ENCODE measurements at places on chromosomes 16 and 17.

DNA sequence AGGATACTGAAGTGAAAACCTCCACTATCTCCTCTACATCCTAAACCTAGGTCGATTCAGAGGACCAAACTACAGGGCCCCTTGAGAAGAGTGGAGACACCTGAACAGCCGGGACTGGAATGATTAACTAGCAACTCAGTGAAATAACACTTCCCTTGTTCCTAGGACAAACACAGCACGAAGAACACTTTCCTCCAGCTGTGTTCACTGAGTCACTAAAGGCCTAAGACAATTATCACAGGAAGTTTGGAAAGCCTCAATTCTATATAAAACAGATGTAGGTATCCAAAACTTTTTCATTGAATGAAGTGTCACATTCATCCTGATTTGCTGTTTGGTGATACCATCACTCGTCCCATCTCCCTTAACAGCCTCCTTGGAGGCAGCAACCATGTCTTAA is 15.5 kb upstream of the CUEDC1 start:
- DNase-seq = no peak
- no peak overlapping the region for H3K4me3 ChIP-seq
- H3K36me3 ChIP-seq = peaks cover 37% of the 10 kb centered on the region

- H3K27ac ChIP-seq = peak overlapping the region; percentile 82
- peak overlapping the region; percentile 91 for H3K4me3 ChIP-seq
- H3K4me1 ChIP-seq = peaks cover 16% of the 10 kb centered on the region
- DNase-seq = no peak
These were observed 825 bp downstream of the RPTOR start for GRCh38 chr17:80545499-80545826.

DNA sequence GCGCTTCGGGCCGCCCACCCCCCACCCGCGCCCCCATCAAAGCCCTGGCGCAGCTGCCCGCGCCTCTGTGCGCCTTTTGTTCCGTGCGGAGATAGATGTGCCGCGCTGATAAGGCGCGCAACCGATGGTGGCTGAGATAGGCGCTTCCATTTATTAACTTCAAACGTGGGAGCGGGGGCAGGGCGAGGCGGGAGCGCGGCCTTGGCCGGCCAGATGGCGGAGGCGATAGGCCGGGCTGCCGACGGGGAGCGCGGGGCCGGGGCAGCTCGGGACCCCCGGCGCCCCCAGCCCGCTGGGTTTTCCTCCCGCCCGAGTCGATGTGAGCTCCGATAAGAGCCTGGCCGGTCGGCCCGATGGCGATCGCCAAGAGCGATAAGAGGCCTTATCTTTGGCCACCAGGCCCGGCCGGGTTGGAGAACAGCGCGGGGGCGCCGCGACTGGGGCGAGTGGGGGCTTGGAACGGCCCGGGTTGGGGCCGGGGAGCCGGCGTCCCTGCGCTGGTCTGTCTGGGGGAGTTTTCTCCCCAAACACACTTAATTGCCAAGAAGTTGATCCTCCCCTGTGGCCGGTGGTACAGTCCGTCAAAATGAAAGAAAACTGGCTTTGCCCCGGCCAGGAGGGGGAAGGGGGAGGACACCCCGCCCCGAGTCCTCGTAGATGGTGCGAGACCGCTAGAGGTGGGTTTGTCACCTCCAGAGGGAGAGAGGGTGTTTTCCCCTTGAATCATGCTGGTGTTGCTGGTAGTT is 2.7 kb downstream of the ZFPM1 start:
- H3K27me3 ChIP-seq = no peaks in the 10 kb centered on the region
- no peaks in the 10 kb centered on the region for H3K36me3 ChIP-seq
- peaks cover 7% of the 10 kb centered on the region for H3K4me1 ChIP-seq
- H3K4me3 ChIP-seq = peak overlapping the region; percentile 84
- peak overlapping the region; percentile 42 for H3K27ac ChIP-seq
- no peak for DNase-seq

DNA sequence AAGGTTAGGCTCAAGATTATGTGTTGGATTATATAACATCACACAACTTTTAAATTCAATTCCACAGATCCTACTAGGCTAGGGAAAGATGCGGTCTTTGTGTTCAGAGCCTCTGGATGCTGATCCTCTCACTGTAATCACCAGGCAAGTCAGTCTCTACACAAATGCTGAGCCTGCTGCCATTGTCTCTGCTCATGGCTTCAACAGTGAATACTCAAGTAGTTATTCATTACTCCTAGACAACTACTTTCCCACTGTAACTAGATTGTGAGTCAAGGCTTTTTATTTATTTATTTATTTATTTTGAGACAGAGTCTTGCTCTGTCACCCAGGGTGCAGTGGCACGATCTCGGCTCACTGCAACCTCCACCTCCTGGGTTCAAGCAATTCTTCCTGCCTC is 15.8 kb upstream of the NDUFAB1 start:
- H3K27me3 ChIP-seq = no peaks in the 10 kb centered on the region
- no peak for DNase-seq
- H3K4me1 ChIP-seq = no peaks in the 10 kb centered on the region
- no peak overlapping the region for H3K4me3 ChIP-seq
- H3K27ac ChIP-seq = no peak overlapping the region

GRCh38 chr16:73199214-73199613 is 151.3 kb upstream of the ZFHX3 start:
- no peaks in the 10 kb centered on the region for H3K27me3 ChIP-seq
- H3K4me3 ChIP-seq = no peak overlapping the region
- no peaks in the 10 kb centered on the region for H3K4me1 ChIP-seq
- no peaks in the 10 kb centered on the region for H3K36me3 ChIP-seq

GRCh38 chr16:1097800-1098199 is 1.8 kb upstream of the C1QTNF8 start:
- no peaks in the 10 kb centered on the region for H3K27me3 ChIP-seq
- DNase-seq = peak; percentile 89
- H3K4me3 ChIP-seq = peak overlapping the region; percentile 46
- no peaks in the 10 kb centered on the region for H3K36me3 ChIP-seq
- H3K27ac ChIP-seq = peak overlapping the region; percentile 95
- H3K4me1 ChIP-seq = peaks cover 39% of the 10 kb centered on the region

DNA sequence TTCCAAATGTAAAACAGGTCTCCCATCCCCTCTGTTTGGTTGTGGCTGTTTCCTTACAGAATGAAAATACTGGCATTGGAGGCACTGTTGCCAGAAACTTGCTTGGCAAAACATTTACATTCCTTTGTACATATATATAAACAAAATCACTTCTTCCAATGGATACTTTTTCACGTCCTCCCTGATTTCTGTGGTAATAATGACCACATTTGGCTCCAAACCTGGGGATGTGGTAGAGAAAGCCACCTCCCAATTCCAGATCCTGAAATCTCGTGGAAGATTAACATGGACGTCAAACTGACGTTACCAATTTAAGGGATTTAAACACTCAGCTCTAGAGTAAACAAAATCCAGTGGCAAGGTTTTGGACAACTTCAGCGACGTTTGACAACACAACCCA is 370.8 kb upstream of the ZFHX3 start:
- H3K4me3 ChIP-seq = no peak overlapping the region
- no peak for DNase-seq
- H3K27me3 ChIP-seq = no peaks in the 10 kb centered on the region
- no peak overlapping the region for H3K27ac ChIP-seq

- peaks cover 11% of the 10 kb centered on the region for H3K4me1 ChIP-seq
- peak overlapping the region; percentile 34 for H3K4me3 ChIP-seq
- no peak overlapping the region for H3K27ac ChIP-seq
- H3K27me3 ChIP-seq = peaks cover 7% of the 10 kb centered on the region
These were observed 14.6 kb downstream of the ALOX12B start for GRCh38 chr17:8072729-8073461.

DNA sequence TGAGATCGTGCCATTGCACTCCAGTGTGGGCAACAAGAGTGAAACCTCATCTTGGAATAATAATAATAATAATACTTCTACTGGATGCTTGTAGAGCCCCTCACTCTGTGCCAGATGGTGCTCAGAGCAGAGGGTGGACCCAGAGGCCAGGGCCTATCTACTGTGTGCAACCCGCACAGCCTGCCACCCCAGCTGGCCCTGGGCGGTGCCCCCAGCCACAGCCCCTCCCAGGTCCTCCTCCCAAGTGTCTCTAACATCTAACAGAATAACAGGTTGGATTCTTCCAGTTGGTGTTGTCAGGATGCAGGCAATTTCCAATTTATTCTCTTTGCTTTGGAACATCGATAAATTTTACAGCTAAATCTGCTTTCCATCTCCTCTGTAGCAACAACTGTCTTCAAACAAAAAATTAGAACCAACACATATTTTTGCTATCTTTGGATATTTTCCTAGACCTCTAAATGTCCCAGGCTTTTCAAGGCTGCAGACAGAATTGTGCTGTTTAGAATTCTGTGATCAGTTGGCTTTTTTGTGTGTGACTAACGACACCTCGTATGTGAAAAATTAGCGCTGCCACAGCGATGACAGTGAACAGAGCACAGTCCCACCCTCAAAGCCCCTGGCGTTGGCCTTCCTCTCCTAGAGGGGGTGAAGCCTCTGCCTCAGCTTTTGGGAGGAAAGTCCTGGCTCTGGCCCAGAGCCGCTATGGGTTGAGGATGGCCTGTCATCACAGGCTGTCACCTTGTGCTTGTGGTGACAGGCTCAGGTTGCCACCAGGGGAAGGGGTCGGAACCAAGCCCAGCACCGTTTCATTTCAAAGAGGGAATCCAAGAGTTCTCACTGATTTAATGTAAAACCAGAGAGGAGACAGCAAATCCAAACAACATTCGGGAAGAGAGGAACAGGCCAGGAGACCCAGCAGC is 7.6 kb upstream of the EVPL start:
- H3K27me3 ChIP-seq = no peaks in the 10 kb centered on the region
- H3K27ac ChIP-seq = no peak overlapping the region
- H3K4me1 ChIP-seq = no peaks in the 10 kb centered on the region
- no peak overlapping the region for H3K4me3 ChIP-seq
- peaks cover 17% of the 10 kb centered on the region for H3K36me3 ChIP-seq

DNA sequence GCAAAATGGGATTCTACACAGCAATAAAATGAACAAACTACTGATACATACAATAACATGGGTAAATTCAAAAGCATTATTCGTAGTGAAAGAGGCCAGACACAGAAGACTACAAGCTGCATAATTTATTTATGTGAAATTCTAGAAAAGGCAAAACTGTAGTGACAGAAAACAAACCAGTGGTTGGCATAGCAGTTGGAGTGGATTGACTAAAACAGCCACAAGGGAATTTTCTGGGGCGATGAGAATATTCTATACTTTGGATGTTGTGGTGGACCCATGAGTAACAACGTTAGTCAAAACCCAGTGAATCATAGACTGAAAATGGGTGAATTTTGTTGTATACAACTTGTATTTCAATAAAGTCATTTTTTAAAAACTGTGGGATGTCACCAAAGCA is 63.2 kb upstream of the RPL38 start:
- H3K4me3 ChIP-seq = no peak overlapping the region

- no peaks in the 10 kb centered on the region for H3K27me3 ChIP-seq
- no peaks in the 10 kb centered on the region for H3K36me3 ChIP-seq
- no peak overlapping the region for H3K4me3 ChIP-seq
- H3K4me1 ChIP-seq = no peaks in the 10 kb centered on the region
These were observed 153.6 kb downstream of the ABCA8 start for GRCh38 chr17:68801335-68802247.

- H3K27ac ChIP-seq = peak within 1 kb of the TSS; percentile 100
- peak; percentile 70 for DNase-seq
- peaks cover 6% of the 10 kb centered on the region for H3K4me1 ChIP-seq
These were observed at the start of gene SUMO2 for GRCh38 chr17:75182569-75183436. SUMO2 (minus strand) TSS chr17:75182959; CDS start chr17:75182834, 125 bp downstream.

DNA sequence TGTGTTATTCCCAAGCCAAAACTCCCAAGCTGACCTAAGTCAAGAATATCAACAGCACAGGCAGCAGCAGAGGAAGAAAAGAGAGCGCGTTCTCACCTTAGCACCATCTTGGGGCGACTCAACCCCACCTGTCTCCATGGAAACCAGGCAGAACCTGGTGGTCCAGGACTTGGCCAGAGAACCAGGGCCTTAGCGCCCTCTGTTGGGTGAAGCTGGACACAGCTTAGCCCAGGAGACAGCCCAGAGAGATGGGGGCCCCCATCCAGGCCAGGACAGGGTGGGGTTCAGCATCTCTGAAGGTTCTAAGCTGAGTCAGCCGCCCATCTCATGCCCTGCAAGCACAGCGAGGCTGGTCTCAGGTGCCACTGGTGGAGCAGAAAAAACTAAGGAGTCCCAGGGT is 60.1 kb upstream of the TMEM132E start:
- no peaks in the 10 kb centered on the region for H3K27me3 ChIP-seq
- H3K4me3 ChIP-seq = no peak overlapping the region
- no peak for DNase-seq
- H3K4me1 ChIP-seq = no peaks in the 10 kb centered on the region
- H3K27ac ChIP-seq = no peak overlapping the region

Data from ascending aorta (tissue), 2 donors.